Lower leg skin (tissue), 4 donors: ENCODE measurements at places on chromosomes 5 and 9. TPM values are rescaled to one million over a fixed set of nuclear protein-coding genes. Genes with fewer than 3 reads are reported as not detected.

The ARID3C gene
- not detected for total RNA-seq

The GNA14 gene
- total RNA-seq = 1.5 TPM

The PLEKHG4B gene
- total RNA-seq = 0.38 TPM

The C9 gene
- not detected for total RNA-seq

- DNase-seq = no peak
Observed at GRCh38 chr5:67543720-67544270, 347.2 kb upstream of the CD180 start.

- no peak for DNase-seq
Observed at GRCh38 chr5:103498800-103499551, 63.6 kb downstream of the NUDT12 start.

- no peak for DNase-seq
Observed at GRCh38 chr5:168128557-168128956, 162.9 kb upstream of the WWC1 start.

- no peak for DNase-seq
Observed at GRCh38 chr9:7370381-7370780, 429.2 kb downstream of the DMAC1 start.

- no peak for DNase-seq
Observed at GRCh38 chr9:100309992-100310391, 42.8 kb downstream of the TEX10 start.
